IPS DF 6.9 (cell line): ENCODE measurements at places on chromosomes 11 and 22.

- no peak overlapping the region for H3K4me3 ChIP-seq
- H3K27me3 ChIP-seq, result no peaks in the 10 kb centered on the region
- no peak for DNase-seq
- no peaks in the 10 kb centered on the region for H3K36me3 ChIP-seq
- H3K4me1 ChIP-seq, result no peaks in the 10 kb centered on the region
- no peak overlapping the region for H3K27ac ChIP-seq
Observed at GRCh38 chr11:15171956-15172355, 57.2 kb downstream of the INSC start.

DNA sequence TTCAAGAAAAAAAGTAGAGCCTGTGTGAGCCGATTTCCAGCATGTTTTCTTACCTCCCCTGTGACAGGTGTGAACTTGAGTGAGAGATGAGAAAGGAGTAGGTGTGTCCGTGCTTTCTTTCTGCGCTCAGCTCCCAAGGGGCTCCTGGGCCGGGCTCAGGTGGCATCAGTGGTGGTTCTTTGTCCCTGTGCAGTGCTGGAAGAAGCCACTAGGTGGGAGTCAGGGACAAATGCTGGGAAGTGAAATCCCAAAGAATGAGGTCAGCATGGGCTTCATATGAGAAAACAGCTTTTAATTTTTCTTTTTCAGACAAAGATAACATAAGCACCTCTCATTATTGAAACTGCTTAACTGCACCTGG, 57.8 kb downstream of the PPFIBP2 start:
- DNase-seq, result no peak
- H3K4me3 ChIP-seq, result no peak overlapping the region
- peaks cover 12% of the 10 kb centered on the region for H3K4me1 ChIP-seq

GRCh38 chr11:70066136-70066520, 12.0 kb upstream of the ANO1 start:
- no peak overlapping the region for H3K27ac ChIP-seq
- peaks cover 6% of the 10 kb centered on the region for H3K4me1 ChIP-seq
- H3K27me3 ChIP-seq, result no peaks in the 10 kb centered on the region
- DNase-seq, result no peak
- H3K4me3 ChIP-seq, result no peak overlapping the region
- no peaks in the 10 kb centered on the region for H3K36me3 ChIP-seq

GRCh38 chr11:118142081-118142480, 10.5 kb downstream of the SCN4B start:
- H3K36me3 ChIP-seq, result no peaks in the 10 kb centered on the region
- no peak overlapping the region for H3K4me3 ChIP-seq
- H3K27ac ChIP-seq, result no peak overlapping the region
- H3K27me3 ChIP-seq, result peaks cover 5% of the 10 kb centered on the region; the same call in 1 of the 2 replicates
- no peaks in the 10 kb centered on the region; the same call in 1 of the 2 replicates for H3K4me1 ChIP-seq
- no peak for DNase-seq

DNA sequence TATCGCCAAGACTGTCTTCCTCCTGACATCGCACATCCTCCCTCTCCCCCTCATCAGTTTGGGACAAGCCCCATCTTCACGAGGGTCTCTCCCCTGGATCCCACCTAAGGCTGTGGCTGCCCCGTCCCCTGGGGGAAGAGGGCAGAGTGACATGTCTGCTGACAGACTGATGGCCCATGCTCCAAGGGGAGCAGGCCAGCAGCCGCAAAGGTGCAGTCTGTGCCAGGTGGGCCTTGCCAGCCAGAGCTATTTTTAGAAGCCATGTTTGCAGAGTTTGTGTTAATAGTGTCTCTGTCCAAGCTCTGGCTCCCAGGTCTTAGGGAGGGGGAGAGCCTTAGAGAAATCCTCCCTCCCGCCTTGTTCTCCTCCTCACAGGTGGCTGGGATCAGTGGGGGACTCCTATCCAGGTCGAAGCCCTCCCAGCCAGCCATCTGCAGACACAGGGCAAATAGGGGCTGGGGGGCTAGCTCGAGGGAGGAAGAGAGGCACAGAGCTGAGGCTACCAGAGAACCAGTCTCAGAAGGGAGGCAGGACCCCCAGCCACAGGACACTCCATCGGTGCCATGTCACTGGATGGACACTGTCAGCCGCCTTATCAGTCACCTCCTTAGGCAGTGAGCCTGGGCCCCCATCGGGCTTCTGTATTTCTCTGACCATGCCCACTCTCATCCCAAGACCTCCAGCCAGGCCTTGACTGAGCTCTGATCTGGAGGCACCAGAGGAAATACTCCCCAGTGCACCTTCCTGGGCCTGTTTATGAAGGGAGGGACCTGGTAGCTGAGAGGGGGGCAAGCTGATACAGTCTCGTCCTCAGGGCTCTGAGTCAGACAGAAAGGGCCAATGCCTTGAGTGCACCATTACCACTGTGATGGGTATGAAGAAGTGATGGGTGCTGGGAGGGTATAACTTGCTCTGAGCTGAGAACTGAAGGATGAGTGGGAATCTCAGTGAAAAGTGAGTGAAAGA, 49.3 kb downstream of the CHRDL2 start:
- DNase-seq, result no peak
- no peaks in the 10 kb centered on the region for H3K36me3 ChIP-seq
- H3K27ac ChIP-seq, result no peak overlapping the region
- no peaks in the 10 kb centered on the region; the same call in 1 of the 2 replicates for H3K27me3 ChIP-seq
- H3K4me3 ChIP-seq, result no peak overlapping the region
